ENCODE measurements at places on chromosomes 7 and 10.
A peak's percentile ranks its signal among the peaks of the same experiment; 100 is the strongest.

DNA sequence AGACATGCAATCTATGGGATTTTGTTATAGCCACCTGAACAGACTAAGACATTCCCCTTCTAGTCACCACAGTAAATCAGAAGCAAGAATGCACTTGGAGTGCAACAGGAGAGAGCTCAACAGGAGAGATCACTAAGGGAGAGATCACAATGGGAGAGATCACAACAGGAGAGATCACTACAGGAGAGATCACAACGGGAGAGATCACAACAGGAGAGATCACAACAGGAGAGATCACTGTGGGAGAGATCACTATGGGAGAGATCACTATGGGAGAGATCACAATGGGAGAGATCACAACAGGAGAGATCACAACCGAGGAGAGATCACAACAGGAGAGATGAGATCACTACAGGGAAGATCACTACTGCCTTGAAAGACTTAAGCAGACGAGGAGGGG lies 238.5 kb upstream of the PITRM1 start:
- DNase-seq = no peak

DNA sequence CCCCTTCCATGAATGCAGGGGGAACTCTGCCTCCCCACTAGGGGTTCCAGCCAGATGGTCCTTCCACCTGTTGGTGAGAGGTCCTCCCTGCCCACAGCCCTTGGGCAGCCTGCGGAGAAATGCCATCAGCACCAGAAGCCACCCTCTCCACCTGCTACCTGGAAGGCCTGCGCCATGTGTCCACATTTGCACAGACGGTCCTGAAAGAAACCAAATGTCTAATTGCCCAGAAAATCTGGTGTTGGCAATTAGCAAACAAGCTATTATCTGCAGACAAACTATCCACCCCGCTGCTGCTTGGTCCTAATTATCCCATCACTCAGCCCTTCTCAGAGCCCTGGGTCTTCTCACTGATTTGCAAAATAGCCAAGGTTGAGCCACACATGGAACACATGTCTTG lies 32.3 kb downstream of the HSPA12A start:
- no peak for DNase-seq

GRCh38 chr10:62826273-62826672 lies 10.1 kb upstream of the EGR2 start:
- DNase-seq = no peak

DNA sequence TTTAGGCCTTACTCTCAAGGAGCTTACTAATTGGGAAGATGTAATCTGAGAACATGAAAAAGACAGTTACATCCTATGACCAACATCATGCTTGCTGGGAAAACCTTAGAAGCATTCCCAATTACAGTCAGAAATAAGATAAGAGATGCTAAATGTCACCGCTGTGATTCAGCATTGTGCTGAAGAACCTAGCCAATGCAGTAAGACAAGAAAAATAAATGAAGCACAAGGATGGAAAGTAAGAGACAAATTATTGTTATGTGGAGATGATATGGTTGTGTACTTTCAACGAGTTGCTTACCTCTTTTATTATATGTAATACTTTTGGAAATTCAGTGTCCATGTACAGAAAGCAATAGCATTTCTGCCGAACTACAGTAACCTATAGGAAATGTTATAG lies 104.8 kb downstream of the RBM20 start:
- no peak for DNase-seq

- no peak for DNase-seq
These were observed 34.9 kb upstream of the LOXL4 start for GRCh38 chr10:98302741-98303365.

DNA sequence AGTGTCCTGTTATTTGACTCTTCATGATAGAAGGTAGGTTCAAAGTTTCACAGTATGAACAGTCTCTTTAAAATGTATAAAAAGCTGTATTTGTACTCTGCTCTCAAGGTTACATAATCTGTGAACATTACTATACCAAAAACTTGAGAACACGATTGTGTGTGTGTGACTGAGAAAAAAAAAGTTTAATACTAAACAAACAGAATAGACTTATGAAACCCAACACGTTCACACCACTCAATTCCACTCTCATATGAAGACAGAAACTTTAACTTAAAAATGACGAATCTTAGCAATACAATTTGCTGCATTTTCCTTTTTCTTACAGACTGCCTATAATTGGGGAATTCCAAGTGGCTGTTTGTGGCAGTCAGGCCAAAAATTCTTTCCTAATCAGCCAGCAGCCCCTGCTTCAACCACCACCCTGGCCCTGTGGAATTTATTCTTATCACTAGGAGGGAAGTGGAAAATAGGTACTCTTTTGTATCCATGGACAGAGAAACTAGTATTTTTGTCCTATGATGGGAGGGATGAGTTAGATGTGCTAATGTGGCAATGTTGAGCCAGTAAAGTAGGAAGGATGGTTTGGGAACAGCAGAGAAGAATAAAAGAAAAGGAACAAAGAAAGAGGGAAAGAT lies 42.8 kb downstream of the MINDY3 start:
- no peak for DNase-seq

DNA sequence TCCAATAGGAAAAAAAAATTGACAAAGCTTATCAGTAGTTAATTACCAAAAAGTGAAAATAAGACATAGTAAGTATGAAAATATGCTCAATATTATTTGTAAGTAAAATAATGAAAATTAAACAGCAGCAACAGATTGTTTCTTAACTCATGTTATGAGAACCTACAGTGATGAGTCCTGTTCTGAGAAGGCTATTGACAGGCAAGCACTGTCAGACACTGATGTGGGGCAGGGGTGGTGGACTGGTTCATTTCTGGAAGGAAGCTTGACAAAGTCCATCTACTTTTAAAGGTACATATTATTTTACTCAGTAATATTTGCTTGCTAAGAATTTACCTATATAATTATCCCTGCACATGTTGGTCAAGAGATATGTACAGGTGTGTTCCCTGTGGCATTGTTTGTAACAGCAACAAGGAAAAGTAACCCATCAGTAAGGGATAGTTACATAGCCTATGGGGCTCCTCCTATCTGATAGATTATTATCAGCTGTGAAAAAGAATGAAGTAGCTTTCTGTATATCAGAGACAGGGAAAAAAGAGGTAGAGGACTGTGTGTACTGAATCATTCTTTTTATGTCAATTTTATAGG lies 161.6 kb downstream of the RTKN2 start:
- DNase-seq = no peak

DNA sequence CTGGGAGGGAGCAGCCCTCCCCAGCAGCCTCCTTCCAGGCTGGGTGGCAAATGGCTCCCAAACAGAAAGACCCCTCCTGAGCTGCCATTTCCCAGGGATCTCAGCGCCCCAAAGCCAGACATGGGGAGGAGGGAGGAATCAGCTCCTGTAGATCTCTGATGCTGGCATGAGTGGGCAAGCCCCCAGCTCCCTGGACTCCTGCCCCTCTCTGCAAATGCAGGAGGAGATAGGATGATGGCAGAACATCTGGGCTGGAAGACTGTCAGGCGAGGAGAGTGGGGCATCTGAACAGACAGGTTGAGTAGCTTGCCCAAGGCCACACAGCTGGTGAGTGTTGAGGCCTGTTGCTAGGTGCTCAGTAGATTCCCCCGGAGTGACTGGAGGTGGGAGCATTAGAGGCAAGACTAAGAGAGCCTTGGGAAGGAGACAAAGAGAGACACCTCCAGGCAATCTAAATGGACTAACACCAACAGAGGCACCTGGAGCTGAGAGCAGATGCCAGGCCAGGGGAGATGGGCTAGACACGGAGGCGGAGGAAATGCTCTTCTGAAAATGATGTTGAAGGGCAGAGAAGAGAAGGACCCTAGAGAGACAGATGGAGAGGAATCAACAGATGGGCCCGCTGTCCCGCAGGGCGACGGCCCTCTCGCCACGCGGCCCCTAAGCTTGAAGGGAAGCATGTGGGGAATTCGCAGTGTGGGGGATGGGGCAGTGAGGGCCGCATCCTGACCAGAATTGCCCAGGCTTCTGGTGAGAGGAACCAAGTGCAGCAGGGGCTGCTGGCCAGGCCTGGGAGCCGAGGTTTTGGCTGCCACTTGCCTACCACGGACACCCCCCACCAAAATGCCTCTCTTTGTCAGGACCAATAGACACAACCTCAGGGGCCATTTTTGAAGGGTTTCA lies 84.8 kb upstream of the LRRC4 start:
- DNase-seq = no peak

DNA sequence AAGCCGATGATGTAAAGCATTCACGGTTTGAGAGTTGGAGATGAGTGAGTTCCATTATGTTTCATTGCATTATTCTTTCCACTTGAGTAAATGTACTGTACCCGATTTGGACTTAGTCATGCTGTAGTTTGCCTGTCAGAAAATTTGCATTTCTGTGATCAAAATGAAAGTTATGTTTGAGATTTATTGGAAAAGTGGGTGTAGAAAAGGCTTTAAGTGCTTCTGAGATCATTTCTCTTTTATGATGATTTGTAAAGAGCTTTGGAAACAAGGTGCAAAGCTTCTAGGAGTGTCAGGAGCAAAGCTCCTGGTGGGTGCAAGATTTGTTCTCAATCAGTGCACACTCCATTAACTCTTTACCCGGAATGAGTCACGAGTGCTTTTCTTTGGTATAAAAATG lies 204.1 kb upstream of the POM121L12 start:
- no peak for DNase-seq

DNA sequence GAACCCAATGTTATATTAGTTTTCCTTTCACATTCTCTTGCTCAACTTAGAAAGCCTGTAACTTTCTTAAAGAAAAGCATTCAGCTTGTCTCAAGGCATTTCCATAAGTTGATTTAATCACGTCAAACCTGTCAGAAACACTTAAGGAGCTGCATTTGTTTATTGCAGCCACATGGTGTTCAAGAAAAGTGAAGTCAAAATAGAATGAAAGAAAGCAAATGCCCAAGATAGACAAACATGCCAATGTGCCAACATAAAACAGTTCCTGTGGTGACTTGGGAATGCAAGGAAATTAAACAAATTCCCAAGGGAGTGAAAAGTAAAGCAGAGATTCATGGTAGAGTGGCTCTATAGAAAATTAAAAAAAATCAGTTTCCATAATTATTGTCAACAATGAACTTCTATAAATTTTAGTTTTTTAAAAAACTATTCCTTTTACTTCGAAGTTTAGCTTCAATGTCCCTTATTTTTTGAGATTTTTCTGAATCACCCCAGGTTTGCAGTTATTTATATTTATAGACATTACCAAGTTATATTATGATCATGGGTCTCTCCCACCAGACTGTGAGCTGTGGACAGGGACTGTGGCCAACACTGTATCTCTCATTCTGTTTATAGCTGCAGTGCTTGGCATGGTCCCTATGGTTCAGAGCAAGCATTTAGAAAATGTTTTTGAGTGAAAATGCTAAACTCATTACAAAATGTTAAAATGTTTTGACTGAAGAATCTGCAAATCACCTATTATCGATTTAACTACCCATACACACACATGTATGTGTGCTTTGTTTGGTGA lies 887.4 kb downstream of the REEP3 start:
- no peak for DNase-seq

- DNase-seq = no peak
These were observed 105.0 kb downstream of the PRTFDC1 start for GRCh38 chr10:24847112-24848070.

- no peak for DNase-seq
These were observed 129.7 kb downstream of the DGKI start for GRCh38 chr7:137717045-137717444.

DNA sequence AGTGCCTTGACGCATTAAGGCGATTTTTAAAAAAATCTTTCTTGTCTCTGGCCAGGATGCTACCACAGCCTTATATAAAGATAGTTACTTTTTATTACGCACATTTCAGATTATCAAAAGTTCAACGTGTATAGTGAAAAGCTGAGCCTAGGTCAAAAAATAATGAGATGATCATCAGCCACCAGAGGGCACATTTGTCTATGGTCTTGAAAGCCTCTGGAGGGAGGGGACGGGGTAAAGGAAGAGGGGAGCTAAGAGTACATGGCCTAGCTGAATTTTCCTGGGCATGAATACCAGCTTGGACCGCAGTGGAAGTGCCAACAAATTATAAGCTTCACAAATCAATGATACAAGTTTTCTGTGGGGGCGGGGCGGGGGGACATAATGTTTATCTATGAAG lies 285.9 kb upstream of the SMIM30 start:
- peak; percentile 6 for DNase-seq

- DNase-seq = no peak
These were observed 3.2 kb downstream of the TRIL start for GRCh38 chr7:28954946-28955345.

- DNase-seq = no peak
These were observed 301.1 kb upstream of the LYZL1 start for GRCh38 chr10:28987555-28988320.

DNA sequence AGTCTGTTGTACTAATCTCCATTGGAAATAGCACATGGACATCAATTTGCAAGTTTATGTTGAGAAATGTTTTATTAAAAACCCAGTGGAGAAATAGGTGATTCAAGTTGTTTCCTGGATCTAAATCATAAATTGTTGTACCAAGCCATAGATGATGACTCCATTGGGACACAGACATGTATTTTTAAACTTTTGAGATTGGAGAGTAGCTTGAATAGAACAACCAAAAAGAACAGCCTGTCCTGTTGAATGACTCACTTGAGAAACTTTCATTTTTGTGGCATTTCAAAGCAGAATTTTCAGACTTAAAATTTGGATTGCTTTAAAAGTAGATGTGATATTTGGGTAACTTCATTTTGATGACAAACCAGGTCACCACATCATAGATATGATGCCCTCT lies 197.5 kb downstream of the GPAM start:
- DNase-seq = no peak

DNA sequence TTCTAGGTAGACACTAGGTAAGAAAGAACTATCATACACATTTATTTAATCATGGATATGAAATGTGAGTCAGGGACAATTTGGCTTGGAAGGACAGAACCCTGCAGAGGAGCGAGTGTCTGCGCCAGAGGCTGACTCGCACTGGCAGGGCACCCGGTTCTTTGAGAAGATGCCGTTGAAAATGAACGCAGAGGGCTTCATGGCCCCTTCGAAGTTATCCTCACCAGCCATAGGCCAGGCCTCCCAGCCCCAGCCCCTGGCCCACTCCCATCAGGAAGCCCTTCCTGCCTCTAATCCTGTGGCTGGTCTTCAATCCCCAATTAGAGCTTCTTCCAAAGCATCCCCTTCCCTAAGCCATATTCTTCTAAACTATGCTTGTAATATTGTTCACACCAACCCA lies 239.8 kb downstream of the TCERG1L start:
- no peak for DNase-seq

GRCh38 chr7:157596471-157596870 lies 259.7 kb downstream of the DNAJB6 start:
- no peak for DNase-seq
